ENCODE measurements at places on chromosomes 2 and 18.

- peak; percentile 3 for DNase-seq
Observed at GRCh38 chr2:209771474-209772289, at the start of gene UNC80. Gene UNC80 (plus strand): TSS chr2:209771832. CDS start chr2:209772073, 241 bp downstream.

GRCh38 chr2:106124905-106125549 lies 69.1 kb downstream of the UXS1 start:
- no peak for DNase-seq

DNA sequence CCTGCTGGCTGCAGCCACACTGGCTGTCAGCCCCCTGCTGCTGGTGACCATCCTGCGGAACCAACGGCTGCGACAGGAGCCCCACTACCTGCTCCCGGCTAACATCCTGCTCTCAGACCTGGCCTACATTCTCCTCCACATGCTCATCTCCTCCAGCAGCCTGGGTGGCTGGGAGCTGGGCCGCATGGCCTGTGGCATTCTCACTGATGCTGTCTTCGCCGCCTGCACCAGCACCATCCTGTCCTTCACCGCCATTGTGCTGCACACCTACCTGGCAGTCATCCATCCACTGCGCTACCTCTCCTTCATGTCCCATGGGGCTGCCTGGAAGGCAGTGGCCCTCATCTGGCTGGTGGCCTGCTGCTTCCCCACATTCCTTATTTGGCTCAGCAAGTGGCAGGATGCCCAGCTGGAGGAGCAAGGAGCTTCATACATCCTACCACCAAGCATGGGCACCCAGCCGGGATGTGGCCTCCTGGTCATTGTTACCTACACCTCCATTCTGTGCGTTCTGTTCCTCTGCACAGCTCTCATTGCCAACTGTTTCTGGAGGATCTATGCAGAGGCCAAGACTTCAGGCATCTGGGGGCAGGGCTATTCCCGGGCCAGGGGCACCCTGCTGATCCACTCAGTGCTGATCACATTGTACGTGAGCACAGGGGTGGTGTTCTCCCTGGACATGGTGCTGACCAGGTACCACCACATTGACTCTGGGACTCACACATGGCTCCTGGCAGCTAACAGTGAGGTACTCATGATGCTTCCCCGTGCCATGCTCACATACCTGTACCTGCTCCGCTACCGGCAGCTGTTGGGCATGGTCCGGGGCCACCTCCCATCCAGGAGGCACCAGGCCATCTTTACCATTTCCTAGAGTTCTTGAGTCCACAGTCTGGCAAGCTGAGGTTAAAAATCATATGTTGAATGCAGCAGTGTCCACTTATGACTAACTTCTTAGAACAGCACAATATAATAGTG lies 741 bp downstream of the GPR148 start:
- DNase-seq = no peak

DNA sequence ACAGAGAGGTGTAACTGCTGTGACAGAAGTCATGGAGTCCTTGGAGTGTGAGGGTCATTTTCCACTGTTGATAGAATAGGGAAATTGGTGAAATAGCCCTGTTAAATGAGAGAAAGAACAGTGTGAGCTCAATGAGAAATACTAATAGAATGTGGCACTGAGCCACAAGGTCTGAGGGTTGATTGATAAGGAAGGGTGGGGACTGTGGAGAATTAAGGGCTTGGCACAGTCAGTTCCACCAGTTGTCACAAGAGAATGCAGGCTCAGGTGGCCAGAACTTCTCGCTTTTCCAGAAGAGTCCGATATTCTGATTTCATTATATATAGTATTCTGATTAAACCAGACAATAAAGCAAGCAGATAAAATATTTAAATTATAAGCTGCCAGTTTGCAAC lies 9.1 kb upstream of the IL1RN start:
- DNase-seq = no peak

DNA sequence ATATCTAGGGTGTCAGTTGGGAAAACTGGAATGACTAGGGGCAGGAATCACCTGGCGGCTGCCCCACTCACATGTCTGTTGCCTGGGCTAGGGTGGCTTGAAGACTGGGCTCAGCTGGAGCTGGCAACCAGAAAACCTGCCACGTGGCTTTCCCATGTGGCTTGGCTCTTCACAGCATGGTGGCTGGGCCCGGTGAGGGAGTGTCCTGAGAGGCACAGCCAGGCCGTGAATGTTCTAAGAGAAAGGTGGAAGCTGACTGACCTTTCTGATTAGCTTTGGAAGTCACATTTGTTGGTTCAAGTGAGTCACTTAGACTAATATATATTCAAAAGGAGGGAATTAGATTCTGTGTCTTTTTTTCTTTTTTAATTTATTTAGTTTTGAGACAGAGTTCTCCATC lies 22.7 kb downstream of the SP5 start:
- no peak for DNase-seq

GRCh38 chr2:16243411-16243996 lies 303.2 kb downstream of the MYCN start:
- no peak for DNase-seq

- no peak for DNase-seq
Observed at GRCh38 chr2:65062843-65063825, 6.9 kb downstream of the CEP68 start.

- no peak for DNase-seq
Observed at GRCh38 chr18:45171679-45172191, 443.5 kb upstream of the SLC14A2 start.

DNA sequence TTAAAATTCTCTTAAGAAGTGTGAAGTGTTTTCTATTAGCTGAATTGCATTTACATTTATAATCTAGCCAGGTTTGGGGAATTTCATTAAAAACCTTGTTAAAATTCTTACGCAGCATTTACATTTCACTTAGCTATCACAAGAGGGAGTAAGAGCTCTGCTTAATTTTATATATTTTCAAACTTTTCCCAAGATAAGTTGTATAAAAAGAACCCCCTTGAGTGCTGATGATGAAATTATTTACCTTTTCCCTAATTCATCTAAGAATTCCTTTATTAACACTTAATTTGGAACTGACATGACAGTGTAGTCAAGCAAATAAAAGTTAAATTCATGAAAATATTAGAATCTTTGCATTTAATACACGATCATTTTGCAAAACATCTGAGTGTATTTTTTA lies 54.2 kb upstream of the ZSWIM2 start:
- no peak for DNase-seq

- no peak for DNase-seq
Observed at GRCh38 chr2:139684286-139684860, 904.2 kb upstream of the NXPH2 start.

DNA sequence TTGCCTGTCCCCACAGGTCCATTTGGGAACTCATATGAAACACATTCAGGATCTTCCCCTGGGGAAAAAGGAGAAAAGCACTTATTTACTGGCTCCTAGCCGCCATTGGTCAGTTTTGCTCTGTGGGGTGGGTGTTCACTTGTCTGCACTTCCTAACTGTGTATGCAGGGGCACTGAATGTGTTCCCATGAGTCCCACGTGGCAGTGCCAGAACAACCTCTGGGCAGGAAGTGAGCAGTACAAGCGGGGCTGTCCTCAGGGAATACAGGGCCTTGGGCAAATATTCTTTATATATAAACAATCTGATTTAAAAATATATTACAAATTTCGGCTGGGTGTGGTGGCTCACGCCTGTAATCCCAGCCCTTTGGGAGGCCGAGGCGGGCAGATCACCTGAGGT lies 21.8 kb upstream of the CTIF start:
- DNase-seq = no peak

DNA sequence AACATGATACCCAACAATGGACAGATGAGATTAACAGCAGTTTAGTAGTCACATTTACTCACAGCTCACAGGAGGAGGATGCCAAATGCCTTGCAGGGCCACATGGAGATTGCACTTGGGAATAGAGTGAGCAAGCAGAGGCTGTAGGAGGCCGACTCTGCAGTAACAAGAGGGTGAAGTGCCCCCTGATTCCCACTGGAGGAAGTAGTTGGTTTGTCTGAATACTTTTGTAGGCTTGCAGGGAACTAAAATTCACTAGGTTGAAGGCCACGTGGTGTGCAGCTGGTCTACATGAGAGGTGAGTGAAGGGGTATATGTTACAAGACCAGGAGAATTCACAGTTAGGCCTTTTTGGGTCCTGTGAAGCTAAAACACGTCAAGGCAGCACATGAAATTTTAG lies 419.3 kb upstream of the TNP1 start:
- DNase-seq = no peak

GRCh38 chr2:28643327-28643726 lies 108.3 kb upstream of the PPP1CB start:
- no peak for DNase-seq

- no peak for DNase-seq
Observed at GRCh38 chr2:68766376-68766845, 31.8 kb downstream of the ARHGAP25 start.

DNA sequence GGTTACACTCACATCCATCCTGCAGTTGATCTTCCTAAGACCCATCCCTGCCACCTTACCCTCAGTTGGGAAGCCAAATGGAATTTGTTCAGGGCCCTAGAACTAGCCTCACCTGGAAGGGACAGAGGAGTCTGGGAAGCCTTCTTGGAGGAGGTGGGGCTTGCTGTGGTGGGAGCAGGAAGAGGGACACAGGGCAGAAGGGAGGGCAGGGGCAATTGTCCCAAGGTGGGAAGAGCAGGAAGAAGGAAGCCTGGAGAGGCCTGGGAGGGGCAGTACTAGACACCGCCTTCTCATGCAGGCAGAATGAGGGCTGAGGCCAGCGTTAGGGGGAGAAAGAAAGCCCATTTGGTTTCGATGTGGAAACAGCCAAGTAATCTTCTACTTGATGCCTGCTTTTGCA lies 34.1 kb upstream of the ASPRV1 start:
- no peak for DNase-seq

DNA sequence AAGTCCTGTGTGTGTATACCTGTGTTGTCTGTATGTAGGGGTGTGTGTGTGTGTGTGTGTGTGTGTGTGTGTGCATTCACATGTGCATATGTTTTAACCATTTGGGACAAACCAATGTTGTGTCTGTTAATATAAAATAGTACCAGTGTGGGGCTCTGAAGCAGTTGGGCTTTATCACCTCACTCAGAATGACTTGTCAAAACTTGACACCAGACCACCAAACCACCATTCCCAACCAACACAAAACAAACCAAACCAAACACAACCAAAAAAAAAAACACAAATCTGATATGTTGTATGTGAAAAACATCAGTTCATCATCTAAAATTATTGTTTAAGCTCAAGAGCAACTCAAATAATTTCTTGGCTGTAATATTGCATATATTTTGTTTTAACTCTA lies 42.1 kb downstream of the CALCRL start:
- no peak for DNase-seq

DNA sequence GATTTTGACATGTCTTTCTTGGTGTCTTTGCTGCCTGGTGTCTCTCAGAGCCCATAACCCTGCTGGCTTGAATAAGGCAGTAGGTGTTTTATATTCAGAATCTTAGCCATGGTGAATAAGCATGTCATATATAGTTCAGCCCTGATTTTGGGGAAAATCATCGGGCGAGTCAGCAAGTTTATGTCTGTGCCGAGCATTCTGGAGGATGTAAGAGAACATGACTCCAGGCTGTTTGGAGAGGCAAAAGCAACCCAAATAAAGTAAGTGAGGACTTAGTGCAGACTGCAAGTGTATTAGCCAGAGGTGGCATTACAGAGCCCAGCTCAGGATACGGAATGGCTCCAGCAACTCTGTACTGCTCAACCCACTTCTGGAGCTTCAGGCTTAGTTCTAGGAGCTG lies 50.3 kb downstream of the TCF7L1 start:
- no peak for DNase-seq

DNA sequence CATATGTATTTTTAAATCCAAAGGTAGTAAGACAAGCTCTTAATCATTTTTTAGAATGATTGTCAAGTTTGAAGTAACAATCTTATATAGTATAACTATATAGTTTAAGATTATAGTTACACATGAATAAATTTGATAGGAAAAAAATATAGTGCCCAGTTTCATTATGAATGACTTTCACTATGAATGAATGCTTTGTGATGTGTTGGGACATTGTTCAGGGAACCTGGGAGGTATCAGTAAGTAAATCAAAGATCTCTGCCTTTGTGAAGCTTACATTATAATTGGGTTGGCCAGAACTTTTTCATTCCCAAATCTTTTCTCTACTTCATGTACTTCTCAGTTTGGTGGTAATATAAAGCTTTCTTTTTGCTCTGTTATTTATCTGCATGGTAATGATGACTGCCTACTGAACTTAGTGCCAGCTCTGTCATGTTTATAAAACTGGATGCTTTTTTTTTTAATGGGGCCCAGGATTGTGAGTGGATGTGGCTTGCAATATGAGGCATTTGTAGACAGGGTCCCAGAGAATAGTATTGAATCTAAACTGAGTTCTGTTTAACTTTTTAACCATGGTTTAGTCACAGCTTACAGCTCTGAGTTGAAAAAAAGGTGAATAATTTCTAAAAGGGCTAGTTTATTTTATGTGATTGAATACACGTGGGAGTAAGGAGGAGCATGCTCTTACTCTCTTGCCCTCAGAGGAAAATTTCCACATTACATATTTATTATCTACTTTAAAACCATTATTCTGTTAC lies 23.3 kb downstream of the GLS start:
- no peak for DNase-seq

GRCh38 chr2:102139851-102140250 lies 2.7 kb upstream of the IL1R1 start:
- no peak for DNase-seq

- peak; percentile 99 for DNase-seq
Observed at GRCh38 chr2:10120158-10120876, 2.2 kb upstream of the RRM2 start.

DNA sequence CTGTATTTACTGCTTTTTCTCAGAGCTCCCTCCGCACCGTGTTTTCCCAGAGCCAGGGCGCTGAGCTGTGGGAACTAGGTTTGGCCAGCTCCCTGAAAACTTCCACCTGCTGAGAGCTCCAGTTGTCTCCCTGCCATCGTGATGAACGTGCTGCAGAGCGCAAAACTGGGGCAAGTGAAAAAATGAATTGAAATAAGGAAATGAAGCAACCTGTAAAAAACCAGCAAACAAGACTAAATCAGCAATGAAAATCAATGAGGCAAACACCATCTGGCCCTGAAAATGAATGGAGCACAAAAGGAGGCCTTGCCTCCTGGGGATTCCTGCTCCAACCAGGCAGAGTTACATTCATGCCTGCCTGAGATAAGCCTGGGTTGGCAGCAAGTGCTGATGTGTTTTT lies 129.9 kb downstream of the MARCHF4 start:
- DNase-seq = no peak

DNA sequence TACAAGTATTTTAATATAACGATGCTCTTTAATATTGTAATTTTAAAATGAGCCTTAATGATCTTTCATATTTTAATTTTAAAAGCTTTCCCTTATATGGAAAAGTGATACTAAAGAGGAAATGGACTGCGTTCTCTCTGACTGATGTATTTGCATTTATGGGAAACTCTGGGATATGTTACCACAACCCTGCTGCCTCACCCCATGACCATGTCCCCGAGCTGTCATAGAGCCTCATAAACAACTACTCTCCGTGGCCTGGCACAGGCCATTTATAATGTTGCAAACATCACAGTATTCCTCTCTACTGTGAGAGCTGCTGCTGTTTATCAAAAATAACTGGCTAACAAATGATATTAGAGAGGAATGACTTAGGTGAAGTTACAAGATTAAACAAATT lies 75.8 kb upstream of the SEC11C start:
- DNase-seq = no peak

GRCh38 chr2:237721458-237721857 lies 77.1 kb upstream of the RBM44 start:
- no peak for DNase-seq

Data from NCI-H187 (cell line).